ENCODE measurements at places on chromosomes 1 and 21.

DNA sequence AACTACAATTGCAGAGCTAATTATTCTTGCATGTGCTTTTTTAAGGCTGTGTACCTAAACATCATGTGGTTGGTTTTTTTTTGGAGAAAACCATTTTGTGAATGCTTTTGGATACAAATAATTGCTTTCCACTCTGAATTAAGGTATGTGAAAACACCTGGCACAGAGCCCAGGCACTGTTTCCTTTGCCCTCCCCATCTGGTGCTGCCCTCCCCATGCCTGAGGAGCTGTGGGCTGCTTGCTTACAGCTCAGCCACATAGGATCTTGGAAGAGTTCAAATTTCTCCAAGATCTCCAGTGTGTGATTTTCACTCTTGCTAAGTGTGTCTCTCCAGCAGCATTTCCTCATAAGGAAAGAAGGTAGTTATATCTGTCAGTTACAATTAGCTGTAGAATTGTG lies 27.8 kb downstream of the DNM3 start:
- no peak for DNase-seq

DNA sequence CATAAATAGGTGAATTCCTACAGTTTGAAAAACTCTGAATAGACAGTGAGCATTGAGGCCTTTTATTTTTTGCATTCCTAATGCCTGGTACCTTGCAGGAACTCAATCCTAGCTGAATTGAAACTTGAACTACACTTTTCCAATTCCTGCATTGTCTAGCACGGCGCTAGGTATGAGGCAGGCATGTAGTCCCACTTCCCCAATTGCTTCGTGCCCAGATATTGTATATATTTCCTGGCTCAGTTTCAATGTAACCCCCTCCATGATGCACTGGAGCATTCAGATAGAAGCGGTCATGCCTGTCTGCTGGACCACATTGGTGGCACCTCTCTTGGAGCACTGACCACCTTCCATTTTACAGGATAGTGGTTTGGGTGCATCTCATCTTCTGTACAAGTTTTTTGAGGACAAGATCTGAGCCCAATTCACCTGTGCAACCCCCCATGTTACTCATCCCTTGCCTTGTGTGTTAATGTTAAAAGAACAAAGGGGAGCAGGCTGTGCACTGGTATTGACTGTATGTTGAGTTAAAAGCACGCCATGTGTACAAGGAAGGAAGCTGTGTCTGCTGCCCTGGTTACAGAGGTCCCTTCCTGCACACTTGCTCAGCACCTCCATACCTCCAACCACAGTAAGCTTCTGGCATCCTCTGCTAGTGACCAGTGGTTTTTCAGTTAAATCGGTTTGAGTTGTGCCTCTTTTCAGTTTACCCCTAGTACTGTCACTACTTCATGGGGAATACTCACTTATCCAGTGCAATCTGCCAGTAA lies 10.0 kb upstream of the RAB7B start:
- no peak for DNase-seq

GRCh38 chr1:232339073-232339472 lies 290.9 kb downstream of the SIPA1L2 start:
- no peak for DNase-seq

DNA sequence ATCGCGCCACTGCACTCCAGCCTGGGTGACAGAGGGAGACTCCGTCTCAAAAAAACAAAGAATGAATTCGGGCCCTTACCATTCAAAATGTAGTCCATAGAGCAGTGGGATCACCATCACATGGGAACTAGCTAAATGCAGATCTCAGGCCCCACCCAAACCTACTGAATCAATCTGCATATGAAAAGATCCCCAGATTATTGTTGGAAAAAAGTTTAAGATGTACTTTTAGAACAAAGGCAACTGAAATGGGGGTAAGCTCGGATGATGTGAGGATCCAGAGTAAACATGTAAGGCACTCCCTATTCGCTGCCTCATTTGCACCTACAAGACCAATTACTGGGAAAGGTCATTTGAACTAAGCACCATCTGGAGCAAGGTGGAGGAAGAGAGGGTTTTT lies 803 bp upstream of the FLAD1 start:
- no peak for DNase-seq

DNA sequence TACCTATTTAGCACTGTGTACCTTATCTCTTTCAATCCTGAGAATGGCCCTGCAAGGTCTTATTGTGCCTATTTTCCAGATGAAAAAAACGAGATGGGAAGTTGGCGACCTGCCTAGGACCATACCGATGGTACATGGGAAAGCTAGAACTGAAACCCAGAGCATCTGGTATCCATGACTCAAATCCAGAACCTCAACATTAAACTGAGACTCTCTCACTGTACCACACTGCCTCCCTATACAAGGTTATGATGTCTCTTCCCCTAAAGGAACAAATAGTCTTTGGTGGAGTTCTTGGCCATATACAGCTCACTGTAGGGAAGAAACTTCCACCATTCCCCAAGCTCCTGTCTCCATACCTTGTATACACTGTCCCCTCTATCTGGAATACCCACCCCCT lies 110.7 kb downstream of the TNR start:
- DNase-seq: no peak

- DNase-seq: no peak
These were observed 112.3 kb upstream of the IRF2BP2 start for GRCh38 chr1:234722270-234722704.

DNA sequence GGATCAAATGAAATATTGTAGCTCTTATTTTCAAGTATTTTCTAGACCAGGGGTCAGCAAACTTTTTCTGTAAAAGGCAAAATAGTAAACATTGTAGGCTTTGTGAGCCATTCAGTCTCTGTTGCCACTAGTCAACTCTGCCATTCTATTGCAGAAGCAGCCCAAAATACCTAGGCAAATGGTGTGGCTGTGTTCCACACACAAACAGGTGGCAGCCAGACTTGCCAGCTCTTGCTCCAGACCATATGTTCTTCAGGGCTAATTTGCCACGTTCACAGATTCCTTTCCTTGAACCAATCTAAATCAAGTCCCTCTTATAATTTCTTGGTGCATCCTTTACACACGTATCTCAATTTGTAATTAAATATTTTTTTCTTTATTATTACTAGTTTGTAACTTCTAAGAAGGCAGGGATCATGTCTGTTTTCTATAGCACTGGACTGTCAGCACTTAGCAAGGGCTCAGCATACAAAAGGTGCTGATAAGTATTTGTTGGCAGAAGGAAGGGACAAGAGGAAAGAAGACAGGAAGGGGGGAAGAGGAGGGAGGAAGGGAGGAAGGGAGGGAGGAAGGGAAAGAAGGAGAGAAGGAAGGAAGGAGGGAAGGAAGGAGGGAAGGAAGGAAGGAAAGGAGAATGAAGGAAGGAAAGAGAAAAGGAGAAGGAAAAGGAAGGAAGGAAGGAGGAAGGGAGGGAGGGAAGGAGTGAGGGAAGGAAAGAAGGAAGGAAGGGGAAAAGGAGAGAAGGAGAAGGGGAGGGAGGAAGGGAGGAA lies 106.5 kb upstream of the EDEM3 start:
- DNase-seq: no peak

DNA sequence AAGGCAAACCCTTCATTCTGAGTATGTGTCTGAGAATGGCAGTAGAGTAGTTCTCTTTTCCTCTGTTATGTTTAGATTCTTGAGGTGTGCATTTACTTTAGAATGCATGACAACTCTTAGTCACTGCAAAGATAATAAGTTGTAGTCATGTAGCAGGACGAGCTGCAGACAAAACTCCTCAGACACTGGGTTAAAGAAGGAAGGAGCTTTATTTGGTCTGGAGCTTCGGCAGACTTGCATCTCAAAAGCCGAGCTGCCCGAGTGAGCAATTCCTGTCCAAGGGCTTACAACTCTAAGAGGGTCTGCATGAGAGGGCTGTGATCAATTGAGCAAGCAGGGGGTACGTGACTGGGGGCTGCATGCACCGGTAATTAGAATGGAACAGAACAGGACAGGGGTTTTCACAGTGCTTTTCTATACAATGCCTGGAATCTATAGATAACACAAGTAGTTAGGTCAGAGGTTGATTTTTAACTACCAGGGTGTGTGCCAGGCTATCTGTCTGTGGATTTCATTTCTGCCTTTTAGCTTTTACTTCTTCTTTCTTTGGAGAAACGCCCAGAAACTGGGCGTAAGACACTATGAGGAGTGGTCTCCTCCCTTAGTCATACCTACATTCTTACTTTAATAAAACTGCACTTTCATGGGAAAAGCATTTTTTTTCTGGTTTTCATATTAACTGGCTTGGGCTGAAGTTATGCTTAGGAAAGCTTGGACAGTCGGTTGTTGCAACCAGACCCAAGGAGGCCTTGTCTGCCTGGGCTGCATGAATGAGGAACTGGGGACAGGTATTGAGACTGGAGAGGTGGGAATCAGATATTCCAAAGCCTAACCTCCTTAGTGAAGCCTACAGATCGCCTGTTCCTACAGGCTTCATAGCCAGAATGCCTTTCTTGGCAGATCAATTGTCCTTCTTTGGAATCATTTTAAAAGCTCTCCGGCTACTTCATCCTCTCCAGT lies 115.1 kb downstream of the RHOU start:
- no peak for DNase-seq
